ENCODE measurements at places on chromosomes 2 and 18.
A peak's percentile ranks its signal among the peaks of the same experiment; 100 is the strongest.

- DNase-seq: no peak
These were observed 1343.5 kb downstream of the SUCLG1 start for GRCh38 chr2:83115606-83116005.

DNA sequence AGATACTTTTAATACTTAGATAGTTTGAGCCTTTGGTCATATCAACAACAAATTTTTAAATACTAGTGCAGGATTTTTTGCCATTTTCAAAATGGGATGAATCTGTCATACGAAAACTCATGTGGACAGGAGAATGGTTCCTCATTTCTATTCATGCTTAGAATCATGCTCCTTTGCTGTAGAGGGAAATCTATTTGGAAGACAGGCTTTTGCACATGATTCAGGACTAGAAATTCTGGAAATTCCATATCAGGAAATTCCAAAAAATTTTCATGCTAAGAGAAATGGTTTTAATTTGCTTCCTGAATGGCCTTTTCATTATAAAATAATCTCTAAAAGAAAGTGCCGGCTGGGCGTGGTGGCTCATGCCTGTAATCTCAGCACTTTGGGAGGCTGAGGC is 39.3 kb downstream of the MOGAT1 start:
- DNase-seq: no peak

DNA sequence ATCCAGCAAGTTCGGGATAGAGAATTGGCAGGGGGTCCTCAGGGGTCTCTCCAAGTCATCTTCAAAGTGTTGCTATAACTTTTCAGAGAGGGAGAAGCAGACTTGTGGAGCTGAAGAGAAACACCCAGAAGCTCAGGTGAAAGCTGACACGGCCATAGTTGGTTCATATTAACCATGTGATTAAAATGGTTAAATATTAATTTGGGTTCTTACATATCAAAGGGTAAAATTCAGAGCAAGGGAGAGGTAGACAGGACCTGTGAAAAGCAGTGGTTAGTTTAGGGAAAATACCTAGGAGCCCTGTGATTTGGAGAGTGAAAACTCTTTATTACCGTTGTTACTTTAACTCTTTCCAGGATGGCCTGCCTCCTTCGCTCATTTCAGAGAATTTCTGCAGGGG is at the start of gene UGT1A6:
UGT1A6 (plus strand) TSS at position 243 of the 400 bp plus-strand sequence; CDS start at position 358, 115 bp downstream.
- DNase-seq: no peak

DNA sequence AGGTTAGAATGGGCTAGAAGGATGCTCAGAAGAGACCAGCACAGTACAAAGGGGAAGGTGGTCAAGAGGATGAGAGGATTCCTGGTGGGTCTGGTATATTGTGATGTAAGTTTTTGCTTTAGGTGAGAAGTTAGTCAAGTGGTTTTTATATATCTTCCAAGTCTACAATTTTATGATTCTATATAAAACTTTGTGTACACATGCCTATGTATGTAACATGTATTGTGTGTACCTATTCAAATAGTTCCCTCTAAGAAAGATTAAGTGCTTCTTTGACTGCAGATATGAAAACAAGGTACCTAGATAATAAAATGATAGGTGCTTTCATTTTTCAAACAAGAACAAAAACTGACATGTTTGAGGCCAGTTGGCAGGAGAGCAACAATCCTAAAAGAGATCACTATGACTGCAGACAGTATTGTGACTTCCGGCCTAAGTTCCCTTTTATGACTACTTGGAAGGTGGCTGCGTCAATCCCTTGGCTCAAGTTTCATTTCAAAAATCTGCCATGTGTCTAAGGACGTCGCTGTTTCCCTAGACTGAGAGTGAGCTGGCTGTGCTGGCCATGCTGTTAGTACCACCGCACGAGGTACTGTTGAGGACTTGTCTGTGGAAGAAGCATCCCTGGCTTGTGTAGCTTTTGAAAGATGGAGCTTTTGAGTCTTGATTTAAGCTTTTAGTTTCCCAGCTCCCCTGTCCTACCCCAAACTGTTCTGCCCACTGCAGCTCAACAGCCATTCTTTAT is 123.1 kb downstream of the PRPF40A start:
- no peak for DNase-seq

- DNase-seq: peak; percentile 67
These were observed 102.5 kb upstream of the NOSTRIN start for GRCh38 chr2:168699844-168700417.

DNA sequence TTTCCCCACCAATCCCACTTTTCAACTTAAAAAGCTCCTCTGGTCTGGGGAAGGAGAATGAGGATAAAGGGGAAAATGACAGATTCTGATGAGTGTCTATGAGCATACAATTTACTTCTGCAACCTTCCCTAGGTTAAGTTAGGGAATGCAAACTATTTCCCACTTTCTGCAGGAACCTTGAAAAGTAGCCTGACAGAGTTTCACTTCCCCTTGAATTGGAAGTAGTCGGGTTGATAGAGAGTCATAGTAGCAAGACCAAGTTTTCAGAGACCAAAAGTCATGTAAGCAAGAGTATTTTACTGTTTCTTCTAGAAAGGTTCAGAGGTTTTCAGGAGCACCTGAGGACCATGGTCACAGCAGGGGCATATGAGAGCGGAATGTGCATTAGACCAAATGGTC is 815.1 kb downstream of the CPS1 start:
- no peak for DNase-seq

DNA sequence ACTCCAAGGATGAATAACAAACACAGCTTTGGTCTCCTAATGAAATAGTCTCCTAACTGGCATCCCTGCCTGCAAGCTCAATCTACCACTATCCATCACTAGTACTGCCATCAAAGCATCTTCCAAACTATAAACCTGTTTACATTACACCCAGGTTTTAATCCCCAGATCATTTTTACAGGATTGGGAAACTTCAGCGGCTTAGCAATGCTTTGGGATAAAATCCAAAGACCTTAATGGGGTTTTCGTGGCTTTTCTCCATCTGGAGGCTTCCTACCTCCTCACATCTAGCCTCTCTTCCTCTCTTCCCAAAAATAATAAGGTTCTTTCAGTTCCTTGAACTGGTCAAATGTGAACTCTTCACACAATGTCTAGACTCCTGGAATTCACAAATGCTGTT is 92.2 kb upstream of the SETBP1 start:
- DNase-seq: peak; percentile 25

- DNase-seq: no peak
These were observed 76.6 kb upstream of the FAM237A start for GRCh38 chr2:206565666-206566065.

GRCh38 chr18:58988600-58988999 is 123.9 kb downstream of the ZNF532 start:
- DNase-seq: peak; percentile 67

DNA sequence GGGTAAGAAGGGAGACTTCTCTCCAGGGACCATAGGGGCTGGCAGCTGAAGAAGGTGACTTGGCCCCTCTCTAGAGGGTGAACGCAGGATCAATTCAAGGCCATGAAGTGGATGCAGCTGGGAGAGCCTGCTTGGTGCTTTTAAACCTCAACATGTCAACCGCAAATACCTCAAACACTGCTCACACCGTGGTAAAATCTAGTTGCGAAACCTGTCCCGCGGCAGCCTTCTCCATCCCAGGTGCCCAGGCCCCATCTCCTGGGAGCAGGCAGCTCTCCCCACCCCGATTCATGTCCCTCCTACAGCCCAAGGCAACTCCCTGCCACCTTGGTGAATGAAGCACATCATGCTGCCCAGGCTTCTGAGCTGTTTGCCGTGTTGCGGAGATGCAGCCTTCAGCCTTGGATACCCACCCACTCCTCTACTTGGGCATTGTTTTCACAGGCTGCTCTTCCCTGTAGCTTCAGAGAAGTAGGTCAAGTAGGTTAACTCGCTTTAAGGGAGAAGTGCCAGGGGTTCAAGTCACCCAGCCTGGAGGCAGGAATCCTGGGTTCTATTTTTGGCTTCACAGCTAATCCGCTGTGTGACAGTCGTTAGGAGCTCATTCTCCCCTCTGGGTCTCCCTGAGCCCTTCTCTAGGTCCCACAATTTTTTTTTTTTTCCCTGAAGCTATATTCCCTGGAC is 6.2 kb upstream of the EFR3B start:
- DNase-seq: no peak

GRCh38 chr18:79933765-79934164 is 17.7 kb downstream of the SLC66A2 start:
- DNase-seq: peak; percentile 28

DNA sequence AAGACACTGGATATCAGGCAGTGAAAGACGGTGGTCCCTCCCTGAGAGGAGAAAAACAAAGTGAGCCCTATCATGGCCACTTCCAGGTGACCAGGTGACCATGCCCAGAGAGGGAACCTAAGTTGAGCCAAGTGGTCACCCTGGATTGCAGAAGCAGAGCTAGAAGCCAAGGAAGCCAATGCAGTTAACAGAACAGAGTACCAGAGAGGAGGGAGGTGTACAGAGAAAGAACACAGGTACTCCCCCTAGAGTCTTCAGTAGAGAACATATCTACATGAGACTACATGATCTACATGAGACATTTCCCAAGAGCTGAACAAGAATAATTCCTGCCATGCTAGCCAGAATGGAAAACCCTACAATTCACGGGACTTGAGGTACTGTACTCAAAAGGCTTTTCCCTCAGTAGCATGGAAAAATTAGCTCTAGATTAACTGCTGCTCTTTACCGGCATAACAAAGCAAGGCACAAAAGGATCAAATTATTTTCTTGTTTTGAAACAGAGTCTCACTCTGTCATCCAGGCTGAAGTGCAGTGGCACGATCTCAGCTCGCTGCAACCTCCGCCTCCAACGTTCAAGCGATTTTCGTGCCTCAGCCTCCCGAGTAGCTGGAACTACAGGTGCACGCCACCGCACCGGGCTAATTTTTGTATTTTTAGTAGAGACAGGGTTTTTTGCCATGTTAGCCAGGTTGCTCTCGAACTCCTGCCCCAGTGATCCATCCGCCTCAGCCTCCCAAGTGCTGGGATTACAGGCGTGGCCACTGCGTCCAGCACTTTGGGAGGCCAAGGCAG is 23.5 kb downstream of the ROCK2 start:
- DNase-seq: no peak

GRCh38 chr2:63048367-63049171 is 2.1 kb upstream of the OTX1 start:
- no peak for DNase-seq

DNA sequence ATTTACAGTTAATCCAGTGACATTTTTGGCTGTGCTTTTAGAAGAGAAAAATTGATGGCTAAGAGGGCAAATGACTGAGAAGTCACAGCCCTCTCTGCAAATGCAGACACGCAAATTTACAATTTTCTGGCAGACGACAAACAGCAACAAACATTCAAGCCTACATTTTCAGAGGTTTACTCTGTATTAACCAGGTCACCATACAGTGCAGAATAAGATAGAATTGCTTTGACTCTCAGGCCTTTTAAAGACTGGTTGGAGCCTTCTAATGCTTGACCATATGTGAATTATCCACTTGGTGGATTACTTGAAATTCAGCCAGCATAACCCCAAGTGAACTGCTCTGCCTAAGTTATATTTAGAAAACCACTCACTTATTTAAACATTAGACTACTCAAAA is 280.9 kb upstream of the STON1 start:
- peak; percentile 72 for DNase-seq

DNA sequence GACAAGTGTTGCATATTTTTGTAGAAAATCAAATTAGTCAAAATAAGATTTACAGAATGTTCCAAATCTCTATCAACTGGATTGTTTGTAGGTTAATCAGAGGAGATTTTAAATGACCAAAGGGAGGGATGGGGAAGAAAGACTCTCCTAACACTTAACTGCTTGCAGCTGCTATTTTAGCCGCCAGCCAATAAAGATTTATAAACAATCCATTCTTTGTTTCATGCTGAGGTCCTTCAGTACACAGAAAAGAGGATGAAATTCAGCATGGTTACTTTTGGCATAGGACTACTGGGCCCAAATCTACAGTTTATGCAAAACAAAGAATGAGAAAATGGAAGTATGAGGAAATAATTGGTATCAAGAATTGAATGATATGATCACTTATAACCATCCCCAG is 86.4 kb upstream of the FN1 start:
- DNase-seq: peak; percentile 44

DNA sequence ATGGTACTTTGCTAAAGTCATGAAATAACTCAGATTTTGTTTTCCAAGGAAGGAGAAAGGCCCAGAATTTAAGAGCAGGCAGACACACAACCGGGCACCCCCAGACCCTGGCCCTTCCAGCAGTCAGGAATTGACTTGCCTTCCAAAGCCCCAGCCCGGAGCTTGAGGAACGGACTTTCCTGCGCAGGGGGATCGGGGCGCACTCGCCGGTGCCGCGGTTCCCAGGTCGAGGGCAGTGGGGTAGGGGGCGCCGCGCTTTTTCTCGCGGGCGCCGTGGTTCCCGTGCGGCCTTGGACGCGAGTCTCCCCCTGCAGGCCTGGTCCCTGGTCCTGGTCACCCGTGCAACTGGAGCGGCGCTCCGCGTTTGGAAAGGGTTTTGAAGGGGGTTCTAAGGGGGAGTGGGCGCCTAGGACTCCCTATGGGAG is 1.2 kb downstream of the ZNF236 start:
- peak; percentile 38 for DNase-seq

- no peak for DNase-seq
These were observed 55.7 kb downstream of the KCNG2 start for GRCh38 chr18:79853303-79853992.

- peak; percentile 71 for DNase-seq
These were observed 59.6 kb upstream of the CHN1 start for GRCh38 chr2:175064797-175065196.

DNA sequence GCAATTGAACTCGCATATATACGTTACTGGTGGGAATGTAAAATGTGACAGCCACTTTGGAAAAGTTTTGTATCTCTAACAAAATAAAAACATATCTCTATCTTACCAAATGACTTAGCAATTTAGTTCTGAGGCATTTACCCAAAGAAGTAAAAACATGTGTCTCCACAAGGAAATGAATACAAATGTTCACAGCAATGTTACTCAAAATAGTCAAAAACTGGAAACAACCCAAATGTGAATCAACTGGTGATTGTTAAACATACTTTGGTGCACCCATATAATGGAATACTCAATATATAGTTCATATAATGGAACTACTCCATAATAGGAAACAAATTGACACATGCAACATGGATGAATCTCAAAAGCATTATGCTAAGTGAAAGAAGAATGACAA is 70.4 kb upstream of the DNER start:
- DNase-seq: peak; percentile 31

DNA sequence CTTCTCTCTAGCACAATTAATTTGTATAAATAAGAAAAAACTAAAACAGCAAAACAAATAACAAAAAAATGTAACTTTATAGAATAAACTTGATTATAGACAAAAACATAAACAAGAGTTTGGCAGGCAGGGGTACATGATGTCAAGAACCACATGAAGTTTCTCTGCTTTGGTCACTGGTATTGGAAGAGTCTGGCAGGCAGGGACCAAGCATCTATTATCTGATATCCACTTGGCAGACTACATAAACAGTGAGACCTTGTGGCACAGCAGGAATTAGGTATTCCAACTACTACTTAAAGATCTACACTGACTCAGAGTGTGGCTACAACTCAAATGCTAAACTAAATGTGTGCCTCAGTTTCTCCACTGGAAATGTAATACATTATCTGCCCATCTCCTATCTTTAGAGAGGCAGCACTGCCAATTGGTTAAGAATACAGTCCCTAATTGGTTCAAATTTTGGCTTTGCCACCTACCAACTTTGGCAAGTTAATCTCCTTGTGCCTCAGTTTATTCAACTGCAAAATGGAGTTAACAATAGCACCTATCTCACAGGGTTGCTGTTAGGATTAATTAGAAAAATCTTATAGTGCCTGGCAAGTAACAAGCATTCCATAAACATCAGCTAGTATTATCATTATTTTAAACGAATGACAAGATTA is 2.7 kb downstream of the MAP4K3 start:
- DNase-seq: peak; percentile 44

GRCh38 chr2:44086629-44087028 is 82.0 kb upstream of the PPM1B start:
- no peak for DNase-seq
